Upper lobe of left lung (tissue), 6 donors: ENCODE measurements at places on chromosomes 4 and X. TPM values are rescaled to one million over a fixed set of nuclear protein-coding genes. Genes with fewer than 3 reads are reported as not detected.

CTAG2 gene
- not detected for total RNA-seq

DNA sequence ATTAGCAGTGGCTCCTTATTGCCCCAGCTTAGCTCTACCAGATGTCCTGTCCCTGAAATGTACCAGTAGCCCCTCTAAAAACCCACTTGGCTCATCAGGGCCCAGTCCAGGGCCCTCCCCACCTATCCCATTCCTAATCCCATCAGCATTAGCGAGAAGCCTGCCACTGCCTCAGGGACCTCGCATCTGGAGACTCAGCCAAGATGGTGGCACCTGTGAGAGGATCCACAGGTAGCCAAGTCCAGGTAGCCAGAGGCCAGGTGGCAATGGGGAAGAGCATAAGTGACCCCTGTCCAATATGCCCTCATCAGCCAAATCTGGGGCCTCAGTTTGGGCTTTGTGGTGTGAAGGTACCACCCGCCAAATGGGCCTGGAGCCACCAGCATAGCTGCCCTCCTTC lies 97.7 kb downstream of the MAMLD1 start:
- H3K36me3 ChIP-seq, result no peaks in the 10 kb centered on the region
- H3K4me1 ChIP-seq, result no peaks in the 10 kb centered on the region
- H3K4me3 ChIP-seq, result no peak overlapping the region
- no peaks in the 10 kb centered on the region for H3K27me3 ChIP-seq
- DNase-seq, result no peak

MAGEA11 gene
- not detected for total RNA-seq

DNA sequence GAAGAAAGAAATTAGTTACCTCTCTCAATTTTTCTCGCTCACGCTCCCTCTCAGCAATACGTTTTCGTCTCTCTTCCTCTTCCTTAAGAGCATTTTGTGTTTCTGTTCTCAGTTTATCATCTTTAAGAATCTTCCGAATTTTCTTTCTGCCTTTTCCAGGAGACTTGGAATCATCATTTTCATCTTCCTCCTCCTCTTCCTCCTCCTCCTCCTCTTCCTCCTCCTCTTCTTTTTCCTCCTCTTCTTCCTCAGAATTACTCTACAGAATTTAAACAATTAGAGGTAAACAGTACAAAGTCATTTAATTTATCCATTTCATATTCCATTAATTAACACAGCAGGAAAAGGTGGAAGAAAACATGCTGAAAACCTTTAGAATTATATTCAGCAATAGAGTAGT lies 133.9 kb downstream of the ATRX start:
- H3K27ac ChIP-seq, result no peak overlapping the region
- DNase-seq, result no peak
- H3K36me3 ChIP-seq, result no peaks in the 10 kb centered on the region
- no peaks in the 10 kb centered on the region for H3K4me1 ChIP-seq
- no peaks in the 10 kb centered on the region for H3K27me3 ChIP-seq

MAGEE2 gene
- not detected for total RNA-seq

TRIM2 gene
- total RNA-seq, result 19.9 TPM

DNA sequence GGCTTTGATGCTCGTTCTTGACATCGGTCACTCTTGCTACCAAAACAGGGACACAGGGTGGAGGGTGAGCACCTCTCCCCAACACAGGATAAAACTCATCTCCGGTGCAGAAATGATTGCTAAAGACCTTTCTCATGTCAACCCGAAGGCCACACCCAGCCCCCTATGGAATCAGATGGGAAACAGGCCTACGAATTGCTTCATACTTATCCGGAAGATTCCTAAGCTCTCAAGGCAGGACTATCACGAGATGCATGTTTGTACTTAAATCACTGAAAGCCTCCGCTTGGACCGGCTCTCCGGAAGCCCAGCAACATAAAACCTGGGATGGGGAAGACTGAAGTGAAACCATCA lies 74.9 kb downstream of the MTMR1 start:
- H3K27ac ChIP-seq, result no peak overlapping the region
- peaks cover 7% of the 10 kb centered on the region for H3K4me1 ChIP-seq
- no peak overlapping the region for H3K4me3 ChIP-seq

WAS gene
- 33.5 TPM for total RNA-seq

DNA sequence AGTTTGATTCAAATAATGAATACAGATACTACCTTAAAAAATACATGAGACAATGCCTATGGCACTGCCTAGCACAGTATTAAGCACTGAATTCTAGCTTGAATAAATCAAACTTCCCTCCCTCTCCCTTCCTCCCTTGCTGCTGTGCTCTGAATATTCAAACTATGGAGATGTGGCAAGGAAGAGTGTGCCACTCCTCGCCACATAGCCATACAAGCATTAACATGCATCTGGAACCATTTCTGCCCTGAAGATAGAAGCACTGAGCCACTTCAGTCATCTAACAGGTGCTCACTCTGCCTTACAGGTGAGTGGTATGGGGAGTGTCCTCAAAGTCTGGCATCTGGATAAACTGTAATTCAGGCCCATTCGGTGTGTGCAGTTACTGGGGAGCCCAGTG lies 276.9 kb downstream of the ARHGAP24 start:
- no peaks in the 10 kb centered on the region for H3K36me3 ChIP-seq
- H3K4me1 ChIP-seq, result no peaks in the 10 kb centered on the region
- no peak overlapping the region for H3K4me3 ChIP-seq
- DNase-seq, result no peak
- no peak overlapping the region for H3K27ac ChIP-seq
- H3K27me3 ChIP-seq, result no peaks in the 10 kb centered on the region

ZNF674 gene
- 3.2 TPM for total RNA-seq

DNA sequence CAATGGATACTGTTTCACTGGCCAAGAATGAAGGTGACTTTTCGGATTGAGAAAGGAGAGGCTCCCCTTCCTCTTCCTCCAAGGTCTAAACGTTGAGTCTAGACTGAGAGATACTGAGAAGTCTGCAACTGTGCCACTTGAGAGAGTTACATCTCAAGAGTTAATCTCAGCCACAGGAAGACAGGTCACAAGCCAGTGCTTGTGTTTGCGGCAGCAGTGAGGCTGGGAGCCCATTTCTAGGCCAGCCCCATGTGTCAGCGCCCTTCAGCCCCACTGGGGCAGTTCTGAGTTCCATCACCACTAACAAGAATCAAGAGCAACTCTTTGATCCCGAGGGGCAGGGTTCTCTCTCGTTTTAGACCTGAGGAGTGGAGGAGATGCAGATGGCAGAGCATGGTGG lies 7.3 kb upstream of the SEC24D start:
- no peaks in the 10 kb centered on the region for H3K27me3 ChIP-seq
- no peaks in the 10 kb centered on the region for H3K4me1 ChIP-seq
- no peak for DNase-seq
- H3K36me3 ChIP-seq, result no peaks in the 10 kb centered on the region

DNA sequence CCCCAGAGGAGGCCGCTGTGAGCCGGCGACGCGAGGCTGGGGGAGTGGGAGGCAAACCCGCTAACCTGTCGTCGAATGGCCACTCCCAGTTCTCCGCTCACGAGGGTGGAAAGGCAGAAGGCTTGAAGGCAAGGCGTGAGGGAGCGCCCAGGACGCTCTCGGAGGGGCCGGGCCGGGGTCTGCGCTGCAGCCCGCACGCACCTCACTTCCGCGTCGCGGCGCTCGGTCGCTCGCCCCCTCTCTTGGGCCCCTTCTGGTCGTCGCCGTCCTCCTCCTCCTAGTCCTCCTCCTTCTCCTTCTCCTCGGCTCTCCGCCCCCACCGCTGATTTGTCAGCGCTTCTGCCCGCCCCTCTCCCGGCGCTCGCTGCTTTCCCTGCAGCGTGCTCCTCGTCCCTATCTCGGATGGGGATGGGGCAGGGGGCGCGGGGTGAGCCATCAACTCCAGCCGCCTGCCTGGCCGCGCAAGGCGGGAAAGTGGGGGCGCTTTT lies at the start of gene SNCA:
Gene SNCA, minus strand, starts transcription at position 265 of the 488 bp plus-strand sequence. CDS start 1,494 bp downstream, outside the sequence.
- no peaks in the 10 kb centered on the region for H3K27me3 ChIP-seq
- H3K4me1 ChIP-seq, result peaks cover 7% of the 10 kb centered on the region
- DNase-seq, result peak; percentile 87
- peak within 1 kb of the TSS; percentile 0 for H3K27ac ChIP-seq
- peak within 1 kb of the TSS; percentile 72 for H3K4me3 ChIP-seq
- no peaks in the 10 kb centered on the region for H3K36me3 ChIP-seq

PTCHD1 gene
- total RNA-seq, result 1.00 TPM

DNA sequence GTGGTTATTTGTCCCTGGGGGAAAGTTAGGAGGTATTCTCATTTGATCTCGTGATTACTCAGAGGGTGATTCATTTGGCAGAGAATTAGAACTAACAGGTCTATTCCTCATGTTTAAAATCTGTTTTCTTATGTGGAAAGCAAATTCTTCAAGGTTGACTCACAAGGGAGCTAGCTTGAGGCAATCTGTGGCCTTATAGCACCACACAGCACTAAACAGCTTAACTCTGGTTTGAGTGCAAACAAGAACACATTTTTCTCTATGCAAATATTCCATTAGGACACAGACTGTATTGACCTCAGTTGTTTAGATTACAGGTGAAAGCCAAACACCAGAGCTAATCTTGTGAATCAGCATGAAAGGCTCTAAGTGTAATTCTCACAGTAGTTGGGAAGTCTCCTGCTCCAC lies 694.4 kb upstream of the POU3F4 start:
- H3K36me3 ChIP-seq, result no peaks in the 10 kb centered on the region
- H3K4me1 ChIP-seq, result no peaks in the 10 kb centered on the region
- no peak overlapping the region for H3K4me3 ChIP-seq
- H3K27me3 ChIP-seq, result no peaks in the 10 kb centered on the region

DNA sequence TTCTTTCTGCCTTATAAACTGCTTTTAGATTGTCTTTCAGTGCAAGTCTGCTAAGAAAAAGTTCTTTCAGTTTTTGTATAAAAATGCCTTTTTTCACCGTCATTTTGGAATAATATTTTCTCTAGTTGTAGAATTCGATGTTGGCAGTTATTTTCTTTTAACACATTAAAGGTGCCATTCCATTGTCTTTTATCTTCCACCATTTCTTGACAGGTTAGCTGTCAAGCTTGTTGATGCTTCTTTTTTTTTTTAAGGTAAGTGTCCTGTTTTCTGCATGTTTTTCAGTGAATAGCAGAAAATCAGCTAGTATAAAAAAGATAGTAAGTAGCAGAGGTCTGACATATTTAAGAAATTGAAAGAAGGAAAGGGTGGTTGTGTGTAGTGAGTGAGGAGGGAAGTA lies 118.5 kb upstream of the NPFFR2 start:
- H3K36me3 ChIP-seq, result no peaks in the 10 kb centered on the region
- no peak overlapping the region for H3K27ac ChIP-seq
- no peaks in the 10 kb centered on the region for H3K4me1 ChIP-seq

GRCh38 chr4:72489267-72489666 lies 79.8 kb downstream of the ADAMTS3 start:
- no peaks in the 10 kb centered on the region for H3K4me1 ChIP-seq
- H3K36me3 ChIP-seq, result no peaks in the 10 kb centered on the region
- no peak overlapping the region for H3K4me3 ChIP-seq
- no peaks in the 10 kb centered on the region for H3K27me3 ChIP-seq
- DNase-seq, result no peak

AR gene
- 3.0 TPM for total RNA-seq

GABRB1 gene
- total RNA-seq, result not detected

DNA sequence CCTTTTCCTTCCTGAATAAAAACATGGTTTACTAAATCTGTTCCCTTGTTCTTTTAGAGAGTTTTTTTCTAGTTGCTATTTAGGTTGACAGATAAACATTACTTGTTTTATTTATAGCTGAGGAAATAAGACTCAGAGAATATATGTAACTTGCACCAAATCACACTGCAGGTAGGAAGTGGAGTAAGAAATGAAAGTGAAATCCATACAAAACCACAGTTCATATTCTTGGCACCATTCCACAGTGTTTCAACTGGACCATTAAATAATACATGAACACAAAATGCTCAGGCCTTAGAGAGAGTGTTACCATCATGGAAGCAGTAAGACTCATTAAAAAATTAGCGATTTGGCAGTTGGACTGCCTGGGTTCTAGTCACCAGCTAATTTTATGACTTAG lies 326.9 kb upstream of the SLIT2 start:
- H3K4me1 ChIP-seq, result no peaks in the 10 kb centered on the region
- no peak overlapping the region for H3K27ac ChIP-seq
- no peak for DNase-seq

DNA sequence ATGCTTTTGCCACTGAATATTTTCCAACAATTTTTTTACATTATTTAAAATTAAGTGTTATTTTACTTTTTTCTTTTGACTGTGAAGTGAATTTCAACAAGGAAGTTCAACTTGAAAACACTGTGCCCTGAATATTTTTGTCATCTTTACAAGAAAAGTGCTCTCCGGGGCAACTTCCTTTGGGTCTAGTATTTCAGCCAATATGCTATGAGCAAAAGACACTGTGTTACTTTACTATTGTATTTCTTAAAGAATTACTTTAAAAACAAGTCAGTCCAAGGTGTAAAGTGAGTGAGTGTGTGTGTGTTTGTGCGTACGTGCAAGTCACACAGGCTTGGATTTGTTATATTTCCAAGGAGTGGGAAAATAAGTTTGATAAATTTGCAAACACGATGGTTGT lies 7.6 kb upstream of the USP53 start:
- H3K4me3 ChIP-seq, result no peak overlapping the region
- no peaks in the 10 kb centered on the region for H3K36me3 ChIP-seq
- no peaks in the 10 kb centered on the region for H3K27me3 ChIP-seq
- DNase-seq, result no peak
- H3K4me1 ChIP-seq, result no peaks in the 10 kb centered on the region

DNA sequence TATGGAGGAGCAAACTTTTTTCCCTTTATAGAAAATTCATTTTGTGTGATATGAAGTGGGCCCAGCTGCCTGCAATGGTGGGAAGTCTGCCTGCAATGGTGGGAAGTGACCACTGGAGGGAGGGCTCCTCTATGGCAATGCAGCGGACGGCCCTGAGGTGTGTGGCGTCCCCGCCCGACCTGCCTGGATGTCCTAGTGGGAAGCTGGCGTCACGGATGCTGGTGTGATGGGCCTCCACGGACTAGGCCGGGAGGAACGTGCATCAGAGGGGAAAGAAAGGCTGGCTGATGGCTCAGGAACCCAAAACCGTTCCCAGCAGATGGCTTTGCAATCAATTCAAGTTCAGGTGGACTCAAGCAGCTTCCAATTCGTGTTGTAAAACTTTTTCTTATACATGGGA lies 177.9 kb downstream of the AFAP1 start:
- H3K27me3 ChIP-seq, result no peaks in the 10 kb centered on the region
- no peak overlapping the region for H3K4me3 ChIP-seq
- peak; percentile 76 for DNase-seq
- peaks cover 30% of the 10 kb centered on the region for H3K36me3 ChIP-seq
